ENCODE measurements at places on chromosomes 5 and 9.

GRCh38 chr5:173859408-173860159, 28.6 kb upstream of the CPEB4 start:
- DNase-seq = no peak

DNA sequence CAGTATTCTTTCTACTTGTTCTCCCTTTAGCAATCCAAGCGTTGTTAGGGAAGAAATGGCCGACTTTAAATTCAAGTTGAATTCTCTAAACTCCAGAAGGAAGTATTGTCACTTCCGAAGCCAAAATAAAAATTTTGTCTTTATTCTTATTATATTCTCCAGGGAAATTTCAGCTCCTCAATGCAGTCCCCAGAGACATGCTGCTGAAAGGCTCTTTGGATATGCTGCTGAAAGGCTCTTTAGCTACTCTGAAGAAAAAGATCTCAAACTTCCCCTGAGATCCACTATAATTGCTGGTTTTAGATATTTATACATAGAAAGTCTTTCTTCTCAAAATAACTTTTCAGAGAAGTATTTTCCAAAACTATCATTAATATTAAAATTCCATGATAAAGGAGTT, 92.3 kb upstream of the PARP8 start:
- DNase-seq = no peak

DNA sequence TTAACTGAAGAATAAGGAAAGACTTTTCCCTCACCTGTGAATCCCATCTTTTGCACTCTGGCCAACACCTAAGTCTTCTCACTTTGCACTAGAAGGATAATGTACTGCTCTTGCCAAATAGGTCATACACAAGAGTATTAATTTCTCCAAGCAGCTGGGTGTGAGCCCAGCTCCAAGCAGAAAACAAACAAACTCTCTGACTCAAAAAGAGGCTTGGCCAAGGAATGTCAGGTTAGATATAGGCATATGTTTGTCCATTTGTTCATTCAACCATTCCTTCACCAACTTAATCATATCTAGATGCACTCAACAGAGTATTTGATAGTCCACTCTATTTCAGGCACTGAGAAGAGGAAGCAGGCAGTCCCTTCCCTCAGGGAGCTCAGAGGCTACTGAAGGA, 84.4 kb downstream of the HTR4 start:
- DNase-seq = no peak

DNA sequence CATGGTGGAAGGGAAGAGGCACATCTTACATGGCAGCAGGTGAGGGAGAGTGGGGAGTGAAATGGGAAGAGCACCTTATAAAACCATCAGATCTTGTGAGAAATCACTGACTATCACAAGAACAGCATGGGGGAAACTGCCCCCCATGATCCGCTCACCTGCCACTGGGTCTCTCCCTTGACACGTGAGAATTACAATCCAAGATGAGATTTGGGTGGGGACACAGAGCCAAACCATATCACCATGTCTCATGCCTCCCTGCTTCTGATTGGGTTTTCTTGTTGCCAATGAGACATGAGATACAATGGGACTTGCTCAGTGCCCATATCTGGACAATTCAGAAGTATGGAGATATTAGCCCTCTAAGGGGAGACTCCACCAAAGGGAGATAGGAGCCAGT, 97.4 kb downstream of the TARS1 start:
- no peak for DNase-seq

DNA sequence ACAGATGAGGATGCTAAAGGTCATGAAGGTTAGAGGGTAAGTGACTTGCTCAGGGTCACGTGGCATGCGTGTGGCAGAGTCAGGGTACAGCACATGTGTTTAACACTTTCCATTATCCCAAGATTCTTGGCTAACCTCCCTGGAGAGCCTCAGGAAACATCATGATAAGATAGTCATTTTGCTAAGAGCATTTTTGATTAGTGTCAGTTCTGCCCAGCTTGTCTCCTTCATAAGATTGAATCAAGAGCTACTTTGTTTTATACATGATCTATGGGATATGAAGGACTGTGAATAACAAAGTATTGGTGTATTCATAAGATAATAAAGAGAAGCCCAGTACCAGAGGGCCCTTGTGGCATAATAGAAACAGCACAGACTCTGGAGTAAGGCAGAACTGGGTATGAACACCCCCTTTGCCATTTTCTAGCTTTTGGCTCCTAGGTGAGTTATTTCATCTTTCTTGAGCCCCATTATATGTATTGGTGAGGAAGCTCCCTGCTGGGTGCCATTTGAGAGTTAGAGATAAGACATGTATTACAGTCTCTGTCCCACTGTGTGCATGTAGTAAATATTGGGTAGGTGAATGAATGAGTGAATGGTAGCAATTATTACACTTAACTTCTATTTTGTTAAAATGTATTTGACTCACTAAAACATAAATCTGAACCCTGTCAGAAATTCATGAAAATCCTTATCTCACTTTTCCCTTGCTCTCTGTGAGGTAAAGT, 16.1 kb downstream of the PTPDC1 start:
- DNase-seq = no peak

DNA sequence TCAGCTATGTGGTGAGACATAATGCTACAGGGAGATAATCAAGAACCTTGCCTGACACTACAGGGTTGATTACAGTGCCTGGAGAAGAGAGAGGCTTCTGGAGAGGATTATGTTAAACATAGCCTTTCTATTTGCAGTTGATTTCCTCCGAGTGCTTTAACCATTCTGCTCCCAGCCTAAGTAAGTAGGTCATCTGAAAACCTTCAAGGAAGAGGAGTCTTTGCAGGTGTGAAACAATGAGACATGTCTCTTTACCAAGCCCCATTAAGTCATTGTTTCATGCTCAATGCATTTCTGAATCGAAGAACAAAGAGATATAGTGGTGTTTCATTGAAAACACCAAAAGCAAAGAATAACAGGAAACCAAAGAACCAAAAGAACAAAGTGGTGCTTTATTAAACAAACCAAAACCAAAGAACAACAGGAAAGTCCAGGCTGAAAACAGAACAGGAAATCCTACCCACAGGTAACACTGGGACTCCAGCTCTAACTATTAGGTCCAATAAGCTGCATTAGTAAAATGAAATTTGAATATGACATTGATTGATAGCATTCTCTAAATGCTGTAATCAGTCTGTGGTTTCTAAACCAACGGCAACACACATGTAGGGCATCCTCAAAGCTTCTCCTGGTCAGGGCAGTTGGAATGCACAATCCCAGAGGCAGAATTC, 113.3 kb upstream of the SPATA31D4 start:
- no peak for DNase-seq

DNA sequence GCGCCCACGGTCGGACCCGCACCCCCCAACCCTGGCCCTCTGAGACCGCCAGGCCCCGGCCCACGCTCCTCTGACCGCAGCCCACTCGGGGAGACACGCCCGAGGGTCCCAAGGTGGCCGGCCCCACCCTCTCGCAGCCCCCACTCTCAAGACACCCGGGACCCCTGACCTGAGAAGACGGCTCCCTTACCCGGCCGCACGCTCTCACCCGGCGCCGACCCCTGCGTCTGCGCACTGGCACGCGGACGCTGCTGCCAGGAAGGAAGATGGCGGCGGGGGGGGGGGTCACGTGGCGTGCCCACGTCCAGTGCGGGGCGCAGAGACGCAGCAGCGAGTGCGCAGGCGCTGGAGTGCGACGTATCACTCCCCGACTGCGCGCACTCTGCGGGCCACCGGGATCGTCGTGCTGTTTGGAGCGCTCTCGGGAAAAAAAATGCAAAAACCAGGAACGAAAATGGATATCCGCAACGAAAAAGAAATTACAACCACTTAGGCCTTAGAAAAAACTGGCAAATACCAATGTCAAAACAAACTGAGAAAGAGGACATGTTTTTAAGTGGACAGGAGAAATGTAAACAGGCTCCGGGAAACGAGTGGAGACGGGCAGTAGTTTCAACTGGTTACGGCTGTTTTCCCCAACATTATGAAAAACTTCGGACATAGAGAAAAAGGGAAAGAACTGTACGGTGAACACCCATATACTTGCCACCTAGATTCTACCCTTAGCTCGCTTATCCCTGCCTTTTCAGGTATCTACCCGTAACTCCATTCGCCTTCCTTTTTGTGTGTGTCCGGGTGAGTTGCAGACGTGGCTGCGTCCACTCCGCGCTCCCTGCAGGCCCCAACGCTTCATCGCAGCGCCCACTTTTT, at the start of gene MRPL36:
TSS of gene MRPL36 (minus strand) at position 236 of the 870 bp plus-strand sequence. CDS start 902 bp downstream, outside the sequence.
- DNase-seq = peak; percentile 95

GRCh38 chr5:80754900-80755299, 100.1 kb upstream of the DHFR start:
- DNase-seq = peak; percentile 73
